ENCODE measurements at places on chromosomes 1 and 21.

- no peak for DNase-seq
Measured at GRCh38 chr1:153428073-153428638, 11.8 kb downstream of the S100A7A start.

DNA sequence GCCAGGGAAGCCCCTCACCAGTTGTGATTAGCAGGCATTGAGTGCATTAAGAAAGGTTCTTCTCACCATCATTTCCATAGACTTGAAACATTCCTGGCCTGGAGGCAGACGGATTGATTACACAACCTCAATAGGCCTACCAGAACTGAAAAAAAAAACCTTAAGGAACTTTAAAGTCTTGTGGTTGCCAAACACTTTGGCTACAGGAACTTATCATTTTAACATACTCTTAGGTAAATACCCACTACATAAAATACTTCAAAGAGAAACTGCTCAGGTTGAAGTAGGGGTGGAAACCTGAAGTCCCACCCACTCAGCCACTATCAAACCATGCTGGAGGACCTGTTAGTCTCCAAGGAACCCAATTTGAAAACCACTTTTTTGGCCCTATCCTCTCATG, 22.4 kb upstream of the HMGB4 start:
- DNase-seq = no peak

DNA sequence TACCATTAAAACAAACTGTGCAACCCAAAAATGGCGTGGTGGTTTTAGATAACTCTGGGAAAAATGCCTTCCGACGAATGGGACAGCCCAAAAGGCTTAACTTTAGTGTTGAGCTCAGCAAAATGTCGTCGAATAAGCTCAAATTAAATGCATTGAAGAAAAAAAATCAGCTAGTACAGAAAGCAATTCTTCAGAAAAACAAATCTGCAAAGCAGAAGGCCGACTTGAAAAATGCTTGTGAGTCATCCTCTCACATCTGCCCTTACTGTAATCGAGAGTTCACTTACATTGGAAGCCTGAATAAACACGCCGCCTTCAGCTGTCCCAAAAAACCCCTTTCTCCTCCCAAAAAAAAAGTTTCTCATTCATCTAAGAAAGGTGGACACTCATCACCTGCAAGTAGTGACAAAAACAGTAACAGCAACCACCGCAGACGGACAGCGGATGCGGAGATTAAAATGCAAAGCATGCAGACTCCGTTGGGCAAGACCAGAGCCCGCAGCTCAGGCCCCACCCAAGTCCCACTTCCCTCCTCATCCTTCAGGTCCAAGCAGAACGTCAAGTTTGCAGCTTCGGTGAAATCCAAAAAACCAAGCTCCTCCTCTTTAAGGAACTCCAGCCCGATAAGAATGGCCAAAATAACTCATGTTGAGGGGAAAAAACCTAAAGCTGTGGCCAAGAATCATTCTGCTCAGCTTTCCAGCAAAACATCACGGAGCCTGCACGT, 82.1 kb downstream of the PRDM2 start:
- no peak for DNase-seq

- no peak for DNase-seq
Measured at GRCh38 chr1:14362331-14362730, 236.2 kb upstream of the KAZN start.
